ENCODE measurements at places on chromosomes 6 and 20.

DNA sequence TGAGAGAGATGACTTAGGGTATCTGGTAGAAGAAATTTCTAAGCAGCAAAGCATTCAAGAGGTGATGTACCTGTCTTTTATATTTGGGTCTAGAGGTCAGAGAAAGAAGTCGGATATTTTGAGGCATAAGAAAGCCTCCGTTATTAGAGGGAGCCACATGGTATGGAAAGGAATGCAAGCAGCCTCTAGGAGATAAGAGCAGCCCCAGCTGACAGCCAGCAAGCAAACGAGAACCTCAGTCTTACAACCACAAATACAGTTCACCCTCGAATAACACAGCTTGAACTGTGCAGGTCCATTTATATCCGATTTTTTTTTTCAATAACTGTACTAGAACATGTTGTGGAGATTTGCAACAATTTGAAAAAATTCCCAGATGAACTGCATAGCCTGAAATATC is 190.7 kb upstream of the VGLL2 start:
- no peak for DNase-seq

DNA sequence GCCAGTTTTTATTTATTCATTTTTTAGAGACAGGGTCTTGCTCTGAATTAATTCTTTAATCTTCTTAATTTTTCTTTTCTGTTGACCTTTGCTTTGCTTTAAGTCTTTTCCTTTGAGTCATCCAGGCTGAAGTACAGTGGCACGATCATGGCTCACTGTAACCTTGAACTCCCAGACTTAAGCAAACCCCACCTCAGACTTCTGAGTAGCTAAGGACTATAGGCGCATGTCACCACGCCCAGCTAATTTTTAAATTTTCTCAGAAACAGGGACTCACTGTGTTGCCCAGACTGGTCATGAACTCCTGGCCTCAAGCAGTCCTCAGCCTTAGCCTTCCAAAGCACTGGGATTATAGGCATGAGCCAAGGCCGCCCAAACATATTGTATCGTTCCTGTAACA is 71.3 kb upstream of the GNRH2 start:
- DNase-seq: no peak

GRCh38 chr6:125356884-125357283 is 55.1 kb upstream of the HDDC2 start:
- no peak for DNase-seq

DNA sequence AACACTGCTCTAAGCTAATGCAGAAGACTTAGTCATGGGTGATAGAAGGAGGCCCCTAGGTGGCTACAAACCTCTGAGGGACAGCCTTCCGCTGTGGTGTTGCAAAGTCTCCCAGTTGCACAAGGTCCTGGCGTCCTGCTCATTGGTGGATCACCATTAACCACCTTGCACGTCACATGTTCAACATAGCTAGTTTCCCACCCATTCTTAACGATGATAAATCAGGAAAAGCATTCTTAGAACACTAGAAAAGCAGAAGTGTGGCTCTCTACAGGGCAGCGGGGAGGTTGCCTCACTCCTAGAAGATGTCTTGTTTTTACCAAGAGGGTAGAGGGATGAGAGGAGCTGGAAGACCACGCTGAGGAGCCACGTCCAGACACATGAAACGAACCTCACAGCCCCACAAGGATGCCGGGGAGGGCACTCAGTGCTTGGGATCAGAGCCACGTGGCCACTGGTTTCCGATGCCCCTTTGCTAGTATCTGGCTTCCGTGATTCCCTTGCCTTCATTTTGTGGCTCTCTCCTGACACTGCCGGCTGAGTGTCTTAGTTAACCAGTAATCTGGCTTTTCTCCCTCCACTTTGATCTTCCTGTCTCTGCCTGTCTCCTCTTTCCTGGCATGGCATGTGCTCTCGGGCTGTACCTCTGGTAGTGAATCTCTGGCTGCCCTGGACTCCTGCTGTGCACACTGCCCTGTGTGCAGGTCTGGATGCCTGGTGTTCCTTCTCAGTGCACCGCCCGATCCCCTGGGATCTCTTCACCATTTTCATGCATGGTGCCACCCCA is 91.4 kb upstream of the NEDD9 start:
- no peak for DNase-seq

DNA sequence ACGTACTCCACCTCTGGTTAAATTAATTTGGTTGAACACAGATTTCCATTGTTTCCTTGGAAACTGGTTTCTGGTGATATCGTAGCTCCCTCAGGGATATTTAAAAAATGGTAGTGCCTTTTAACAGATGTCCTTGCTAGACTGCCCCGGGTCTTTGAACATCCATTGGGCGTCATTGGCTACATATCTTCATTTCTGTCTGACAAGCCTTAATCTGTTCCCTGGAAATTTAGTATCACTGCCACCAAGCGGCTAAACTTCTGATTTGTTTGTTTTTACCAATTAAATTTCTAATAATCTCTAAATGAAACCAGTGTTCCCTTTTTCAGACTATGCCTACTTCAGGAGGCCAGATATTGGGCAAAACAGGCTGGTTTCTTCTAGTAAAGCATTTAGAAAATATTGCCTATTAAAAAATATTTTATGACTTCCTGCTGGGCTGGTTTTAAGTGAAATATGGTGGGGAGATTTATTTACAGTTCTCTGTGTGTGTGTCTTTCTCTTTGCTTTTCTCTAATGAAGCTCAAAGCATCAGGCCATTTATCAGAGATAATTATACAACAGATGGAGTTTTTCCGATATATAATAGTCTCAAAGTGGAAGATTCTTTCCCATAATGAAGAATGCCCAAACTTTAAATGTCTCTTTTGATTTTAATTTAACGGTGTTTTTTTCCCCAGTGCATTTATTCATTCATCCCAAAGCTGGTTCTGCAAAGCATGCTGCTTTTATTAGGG is 249.5 kb downstream of the ZFAND3 start:
- DNase-seq: no peak

- DNase-seq: no peak
These were observed 147.3 kb downstream of the TTLL2 start for GRCh38 chr6:167472148-167472547.

DNA sequence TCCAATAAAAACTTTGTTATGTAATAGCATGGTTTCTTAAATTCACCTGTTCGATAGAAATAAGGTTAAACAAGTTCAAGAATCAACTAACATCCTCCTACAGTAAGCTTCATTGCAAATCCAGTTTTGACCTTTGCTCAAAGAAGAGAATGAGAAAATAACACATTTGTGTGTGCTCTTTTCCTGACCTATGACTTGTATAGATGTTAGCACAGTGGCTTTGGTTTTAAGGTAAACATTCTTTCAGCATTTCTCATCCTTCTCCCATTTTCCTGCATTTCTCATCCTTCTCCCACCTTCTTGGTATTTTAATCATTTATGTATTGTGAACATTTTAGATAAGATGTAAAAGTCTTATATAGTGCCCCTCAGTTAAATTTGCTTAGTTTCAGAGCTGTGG is 73.9 kb downstream of the PLCB1 start:
- no peak for DNase-seq

- DNase-seq: no peak
These were observed 9.6 kb downstream of the MOXD1 start for GRCh38 chr6:132391391-132392269.

- no peak for DNase-seq
These were observed 2.8 kb upstream of the ECI2 start for GRCh38 chr6:4138186-4138585.

DNA sequence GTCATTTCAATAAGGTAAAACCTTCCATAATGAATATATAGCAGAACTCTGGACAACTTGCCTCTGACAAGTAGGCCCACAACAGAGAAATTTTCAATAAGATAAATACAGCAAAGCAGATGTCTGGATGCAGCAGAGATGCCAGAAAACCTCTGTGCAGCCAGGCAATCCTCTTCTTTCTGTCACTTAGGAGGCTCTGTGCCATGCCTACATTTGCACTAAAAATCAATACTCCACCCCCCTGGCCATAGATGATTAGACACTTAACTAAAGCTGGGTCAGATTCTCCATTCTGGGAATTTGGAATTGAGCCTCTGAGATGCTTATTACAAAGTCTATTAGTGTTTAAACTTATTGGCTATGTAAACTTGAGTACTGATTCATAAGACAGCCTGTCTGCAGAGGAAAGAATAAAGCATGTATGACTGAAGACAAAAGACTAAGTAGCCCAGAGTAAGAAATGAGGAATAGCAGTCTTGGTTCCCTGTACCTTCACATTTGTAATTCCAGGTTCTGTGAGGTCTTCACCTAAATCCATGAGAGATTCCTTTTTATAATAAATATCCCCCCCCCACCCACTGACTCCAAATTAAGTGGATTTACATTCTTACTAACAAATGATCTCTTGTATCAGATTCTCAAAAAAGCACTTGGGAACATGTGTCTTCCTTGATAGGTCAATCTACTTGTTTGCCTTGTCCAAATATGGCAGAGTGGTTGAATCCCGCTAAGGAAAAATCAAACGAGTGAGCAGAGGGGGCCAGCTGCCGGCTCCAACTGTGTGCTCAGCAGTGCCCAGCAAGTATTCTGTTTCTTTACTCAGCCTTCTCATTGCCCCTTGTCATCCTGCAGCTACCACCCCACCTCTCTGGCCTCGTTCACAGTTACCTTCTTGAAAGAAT is 20.4 kb downstream of the MAN1A1 start:
- no peak for DNase-seq

DNA sequence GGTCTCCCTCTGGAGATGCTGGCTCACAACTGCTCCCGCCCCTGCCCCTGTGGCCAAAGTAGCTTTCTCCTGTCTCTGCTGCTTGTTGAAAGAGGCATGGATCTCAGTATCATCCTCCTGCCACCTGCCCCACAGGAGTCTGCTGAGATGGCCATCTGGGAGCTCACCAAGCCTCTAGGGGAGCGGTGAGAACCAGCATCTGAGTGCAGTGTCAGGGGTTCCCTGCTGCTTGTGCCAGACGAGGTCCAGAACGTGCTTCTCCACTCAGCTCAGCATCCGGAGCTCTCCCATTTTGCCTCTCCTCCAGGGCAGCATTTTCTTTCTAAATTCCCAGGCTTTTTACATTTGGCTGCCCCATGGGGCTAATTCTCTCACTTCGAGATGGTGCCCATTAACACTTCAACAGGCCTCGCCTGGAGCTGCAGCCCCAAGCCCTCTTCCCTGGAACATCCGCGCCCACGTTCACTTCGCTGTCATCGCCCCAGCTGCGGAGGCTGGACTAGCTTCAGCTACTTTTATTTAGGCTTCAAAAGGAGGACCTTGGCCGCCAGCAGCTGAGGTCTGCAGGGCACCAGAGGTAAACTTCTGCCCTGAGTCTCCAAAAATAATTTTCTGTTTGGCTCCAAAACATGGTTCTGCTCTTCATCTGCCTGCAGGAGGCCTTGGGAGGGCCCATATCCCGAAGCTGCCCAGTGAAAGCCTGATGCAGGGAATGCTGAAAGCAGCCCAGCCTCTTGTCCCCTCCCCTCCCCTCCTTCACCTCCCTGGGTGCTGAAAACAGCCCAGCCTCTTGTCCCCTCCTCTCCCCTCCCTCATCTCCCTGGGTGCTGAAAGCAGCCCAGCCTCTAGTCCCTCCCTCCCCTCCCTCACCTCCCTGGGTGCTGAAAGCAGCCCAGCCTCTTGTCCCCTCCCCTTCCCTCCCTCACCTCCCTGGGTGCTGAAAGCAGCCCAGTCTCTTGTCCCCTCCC is 25.2 kb upstream of the MLN start:
- DNase-seq: no peak

Measured in stimulated activated CD8-positive, alpha-beta memory T cell treated with anti-CD3 and anti-CD28 coated beads, Interleukin-15, amount 100 ng/mL, for 24 hours (primary cell).